Caco-2 (cell line): ENCODE measurements at places on chromosomes 1 and 21.

DNA sequence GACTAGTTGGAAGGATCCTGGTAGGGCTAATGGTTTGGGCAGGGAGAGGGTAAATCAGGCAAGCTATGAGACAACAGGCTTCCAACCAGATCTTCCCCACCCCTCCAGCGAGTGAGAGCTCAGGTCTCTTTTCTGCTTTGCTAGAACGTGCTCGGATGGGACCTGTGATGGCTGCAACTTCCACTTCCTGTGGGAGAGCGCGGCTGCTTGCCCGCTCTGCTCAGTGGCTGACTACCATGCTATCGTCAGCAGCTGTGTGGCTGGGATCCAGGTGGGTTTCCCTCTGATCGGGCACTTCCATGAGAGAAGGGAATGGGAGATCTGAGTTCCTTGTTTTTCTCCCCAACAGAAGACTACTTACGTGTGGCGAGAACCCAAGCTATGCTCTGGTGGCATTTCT is 14.0 kb upstream of the SARS1 start:
- no peak for DNase-seq
- no peak overlapping the region for H3K27ac ChIP-seq
- H3K4me3 ChIP-seq = no peak overlapping the region
- H3K4me1 ChIP-seq = peaks cover 8% of the 10 kb centered on the region; the same call in 1 of the 2 replicates
- H3K36me3 ChIP-seq = no peaks in the 10 kb centered on the region
- no peaks in the 10 kb centered on the region for H3K27me3 ChIP-seq

- no peak overlapping the region for H3K27ac ChIP-seq
- H3K4me3 ChIP-seq = no peak overlapping the region
- H3K4me1 ChIP-seq = peaks cover 29% of the 10 kb centered on the region
- no peak for DNase-seq
- no peaks in the 10 kb centered on the region for H3K27me3 ChIP-seq
These were observed 21.7 kb downstream of the BCAR3 start for GRCh38 chr1:93659822-93660503.

- H3K4me3 ChIP-seq = no peak overlapping the region
- H3K36me3 ChIP-seq = no peaks in the 10 kb centered on the region
- DNase-seq = peak; percentile 43
- H3K4me1 ChIP-seq = no peaks in the 10 kb centered on the region
These were observed 923.4 kb downstream of the NCAM2 start for GRCh38 chr21:21921410-21922232.

- H3K27ac ChIP-seq = no peak overlapping the region
- no peaks in the 10 kb centered on the region for H3K36me3 ChIP-seq
- no peaks in the 10 kb centered on the region for H3K4me1 ChIP-seq
- no peak for DNase-seq
- H3K27me3 ChIP-seq = no peaks in the 10 kb centered on the region
- H3K4me3 ChIP-seq = no peak overlapping the region
These were observed 23.8 kb downstream of the KIAA0040 start for GRCh38 chr1:175168782-175169181.

GRCh38 chr1:97014426-97014825 is 292.8 kb downstream of the PTBP2 start:
- H3K27me3 ChIP-seq = no peaks in the 10 kb centered on the region
- no peak overlapping the region for H3K27ac ChIP-seq
- H3K36me3 ChIP-seq = no peaks in the 10 kb centered on the region
- no peaks in the 10 kb centered on the region for H3K4me1 ChIP-seq
- DNase-seq = no peak

DNA sequence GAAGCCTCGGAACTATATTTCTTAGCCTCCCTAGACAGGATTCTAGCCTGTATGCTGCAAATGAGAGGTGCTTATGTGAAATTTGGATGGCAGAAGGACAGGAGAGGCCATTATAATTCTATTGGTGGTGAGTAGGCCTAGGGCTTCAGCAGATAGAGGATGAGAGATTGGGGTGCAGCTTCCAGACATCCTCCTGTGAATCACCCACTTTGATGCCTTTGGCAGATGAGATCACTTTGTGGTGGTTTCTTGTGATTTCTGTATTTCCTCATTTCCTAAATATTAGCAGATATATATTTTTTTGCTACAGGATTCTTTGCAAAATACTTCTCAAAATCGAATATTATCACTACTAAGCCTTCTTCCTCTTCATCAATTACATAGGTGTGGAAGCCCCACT is 37.3 kb downstream of the MFSD2A start:
- H3K36me3 ChIP-seq = no peaks in the 10 kb centered on the region
- H3K4me3 ChIP-seq = no peak overlapping the region
- H3K27ac ChIP-seq = no peak overlapping the region
- no peak for DNase-seq

GRCh38 chr1:51000651-51001050 is 30.6 kb downstream of the CDKN2C start:
- no peak for DNase-seq
- no peak overlapping the region for H3K4me3 ChIP-seq
- H3K36me3 ChIP-seq = no peaks in the 10 kb centered on the region
- no peak overlapping the region for H3K27ac ChIP-seq
- no peaks in the 10 kb centered on the region for H3K27me3 ChIP-seq

DNA sequence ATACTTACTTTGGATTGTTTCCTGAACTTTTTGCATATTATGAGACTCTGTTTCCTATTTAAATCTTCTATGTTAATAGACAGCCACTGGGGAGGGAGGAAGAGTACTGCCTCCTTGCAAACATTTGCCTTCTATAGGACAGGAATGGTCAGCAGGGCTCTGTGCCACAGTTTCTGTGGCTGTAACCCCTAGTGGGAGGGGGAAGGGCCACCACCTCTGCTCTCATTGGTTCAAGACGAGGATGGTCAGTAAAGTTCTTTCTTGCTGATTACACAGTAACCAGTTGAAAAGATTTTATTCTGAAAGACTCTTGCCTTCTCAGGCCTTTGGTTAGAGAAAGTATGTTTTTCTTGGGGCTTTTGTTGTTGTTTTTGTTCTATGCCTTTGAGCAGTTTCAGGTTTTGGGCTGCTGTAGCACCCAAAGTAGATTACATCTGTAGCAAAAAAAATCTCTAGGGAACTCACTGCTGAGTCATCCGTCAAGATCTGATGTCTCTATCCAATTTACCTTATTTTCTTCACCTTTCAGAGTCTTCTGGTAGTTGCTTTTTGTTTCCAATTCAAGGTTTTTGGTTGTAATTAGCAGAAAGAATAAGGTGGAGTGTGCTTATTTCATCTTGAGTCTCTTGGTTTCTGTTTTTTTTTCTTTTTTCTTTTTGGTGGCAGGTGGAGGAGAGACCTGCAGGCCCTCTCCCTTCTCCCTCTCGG is 23.1 kb downstream of the SLC35A3 start:
- no peaks in the 10 kb centered on the region for H3K27me3 ChIP-seq
- no peak for DNase-seq
- no peak overlapping the region for H3K4me3 ChIP-seq

DNA sequence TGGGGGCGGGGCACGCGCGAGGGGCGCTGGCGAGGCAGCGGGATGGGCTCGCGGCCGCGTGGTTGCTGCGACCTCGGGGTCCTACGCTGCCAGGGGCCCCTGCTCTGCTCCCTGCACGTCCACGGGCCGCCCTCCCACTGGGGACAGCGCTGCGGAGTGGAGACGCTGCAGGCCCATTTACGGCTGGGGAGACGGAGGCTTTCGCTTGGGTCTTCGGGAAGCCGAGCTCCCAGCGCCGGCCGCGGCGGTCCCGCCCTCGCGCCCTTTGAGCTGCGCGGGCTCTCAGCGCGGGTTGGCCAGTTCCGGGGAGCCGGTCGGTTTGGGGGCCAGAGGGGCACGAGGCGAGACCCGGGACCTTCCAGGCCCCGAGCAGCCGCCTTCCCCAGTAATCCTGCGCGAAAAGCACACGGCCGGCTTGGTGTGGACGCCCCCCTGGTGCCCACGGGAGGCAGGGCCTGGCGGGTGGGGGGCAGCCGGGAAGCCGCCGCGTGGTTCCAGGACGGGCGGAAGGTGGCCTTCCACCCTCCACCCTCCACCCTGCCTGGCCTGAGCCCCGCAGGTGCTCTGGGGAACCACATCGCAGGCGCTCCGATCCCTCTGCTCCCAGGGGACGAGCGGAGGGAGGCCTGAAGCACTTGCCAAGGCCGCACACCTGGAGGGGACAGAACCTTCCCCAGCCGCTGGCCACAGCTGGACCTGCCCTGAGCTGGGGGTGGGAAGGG is 570 bp upstream of the PEX10 start:
- H3K27ac ChIP-seq = no peak overlapping the region
- H3K4me3 ChIP-seq = peak overlapping the region; percentile 84
- H3K36me3 ChIP-seq = no peaks in the 10 kb centered on the region
- peak; percentile 32 for DNase-seq

- no peak overlapping the region for H3K27ac ChIP-seq
- H3K36me3 ChIP-seq = no peaks in the 10 kb centered on the region
- H3K27me3 ChIP-seq = no peaks in the 10 kb centered on the region
- H3K4me1 ChIP-seq = no peaks in the 10 kb centered on the region
- no peak overlapping the region for H3K4me3 ChIP-seq
These were observed 12.7 kb downstream of the C1QB start for GRCh38 chr1:22665752-22666151.

DNA sequence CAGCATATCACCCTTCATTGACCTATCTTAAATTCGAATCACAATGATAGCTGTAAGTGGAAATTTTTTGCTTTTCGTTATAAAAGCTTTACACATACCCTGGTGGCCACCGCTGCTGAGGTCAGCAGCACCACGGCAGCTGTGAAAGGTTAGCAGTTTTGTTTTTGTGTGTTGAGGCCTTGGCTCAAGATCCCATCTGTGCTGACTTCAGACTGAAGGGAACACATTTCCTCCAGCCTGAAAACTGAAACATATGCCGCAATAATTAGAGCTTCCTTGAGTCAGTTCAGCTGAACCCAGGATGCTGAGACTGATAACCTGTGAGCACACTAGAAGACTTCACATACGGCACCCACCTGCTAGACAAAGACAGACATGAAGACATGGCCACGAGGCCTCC is 103.0 kb downstream of the SMYD3 start:
- no peaks in the 10 kb centered on the region for H3K27me3 ChIP-seq
- H3K36me3 ChIP-seq = no peaks in the 10 kb centered on the region
- no peak for DNase-seq

GRCh38 chr1:56434740-56435139 is 144.6 kb downstream of the PLPP3 start:
- no peak overlapping the region for H3K4me3 ChIP-seq
- no peaks in the 10 kb centered on the region for H3K36me3 ChIP-seq
- peak; percentile 36 for DNase-seq
- peaks cover 70% of the 10 kb centered on the region for H3K4me1 ChIP-seq

DNA sequence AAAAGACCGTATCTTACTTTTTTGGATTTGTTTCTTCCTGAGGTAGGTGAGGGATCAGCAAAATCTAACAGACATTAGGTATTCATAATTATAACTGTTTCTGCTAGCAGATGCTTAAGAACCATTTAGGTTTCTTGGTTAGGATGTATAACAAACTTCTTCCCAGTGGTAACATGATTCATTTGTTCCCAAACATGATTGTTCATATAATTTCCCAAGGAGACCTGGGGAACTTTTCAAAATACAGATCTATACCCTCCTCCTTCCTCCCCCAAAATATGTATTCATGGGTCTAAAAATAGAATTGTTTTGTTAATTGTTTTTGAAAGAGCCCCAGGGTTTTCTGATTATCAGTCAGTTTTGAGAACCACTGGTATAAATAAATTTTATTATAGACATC is 228.2 kb downstream of the COP1 start:
- no peak for DNase-seq
- peaks cover 5% of the 10 kb centered on the region; the same call in 1 of the 2 replicates for H3K4me1 ChIP-seq
- no peaks in the 10 kb centered on the region for H3K27me3 ChIP-seq
- no peak overlapping the region for H3K4me3 ChIP-seq

GRCh38 chr1:158516966-158517365 is 37.2 kb downstream of the OR6Y1 start:
- no peak overlapping the region for H3K4me3 ChIP-seq
- DNase-seq = no peak
- no peak overlapping the region for H3K27ac ChIP-seq

DNA sequence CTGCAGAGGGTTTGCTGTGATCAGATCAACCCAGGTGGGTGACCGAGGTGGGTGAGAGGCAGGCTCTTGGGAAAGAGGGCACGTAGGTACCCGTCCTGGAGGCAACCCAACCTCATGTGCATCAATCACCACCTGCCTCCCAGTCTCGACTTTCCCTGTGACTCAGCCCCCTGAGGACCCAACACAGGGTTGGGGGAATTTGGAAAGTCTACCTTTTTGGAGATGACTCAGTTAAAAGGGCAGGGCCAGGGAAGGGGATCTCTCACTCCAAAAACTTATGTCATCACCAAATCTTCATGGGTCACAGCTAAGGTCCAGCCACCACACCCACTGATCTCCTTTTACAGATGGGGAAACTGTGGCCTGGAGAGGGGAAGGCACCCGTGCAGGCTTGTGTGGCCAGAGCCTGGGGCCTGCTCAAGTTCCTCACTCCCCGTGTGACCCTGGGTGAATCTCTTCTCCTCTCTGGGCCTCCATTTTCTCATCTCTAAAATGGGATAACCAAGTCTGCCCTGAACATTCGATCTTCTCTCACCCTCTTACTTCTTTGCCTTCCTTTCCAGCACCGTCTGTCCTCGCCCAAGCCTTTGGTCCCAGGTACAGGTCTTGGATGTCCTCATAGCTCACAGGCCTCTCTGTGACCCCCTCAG is 34.6 kb upstream of the WNT4 start:
- no peak overlapping the region for H3K4me3 ChIP-seq
- no peak overlapping the region for H3K27ac ChIP-seq
- no peaks in the 10 kb centered on the region for H3K27me3 ChIP-seq
- no peaks in the 10 kb centered on the region for H3K36me3 ChIP-seq
